ENCODE measurements at places on chromosomes 3 and 15.

GRCh38 chr3:37608061-37608702 lies 253.5 kb upstream of the CTDSPL start:
- DNase-seq, result no peak

DNA sequence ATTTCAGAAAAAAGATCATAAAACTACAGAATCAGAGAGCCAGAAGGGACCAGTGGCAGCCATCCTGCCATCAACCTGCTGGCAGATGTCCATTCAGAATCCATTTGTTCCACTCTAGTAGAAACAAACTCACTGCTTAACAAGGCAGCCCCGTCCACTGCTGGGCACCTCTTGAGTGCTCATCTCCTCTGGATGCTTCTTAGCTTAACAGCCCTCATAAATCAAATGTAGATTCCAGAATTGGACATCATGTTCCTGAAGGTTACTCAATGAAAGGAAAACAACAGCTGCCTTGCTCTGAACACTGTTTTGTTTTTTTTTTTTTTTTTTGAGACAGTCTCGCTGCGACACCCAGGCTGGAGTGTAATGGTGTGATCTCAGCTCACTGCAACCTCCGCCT lies 37.3 kb downstream of the ABCC5 start:
- DNase-seq, result no peak

GRCh38 chr3:17070161-17070959 lies 185.6 kb downstream of the PLCL2 start:
- no peak for DNase-seq

DNA sequence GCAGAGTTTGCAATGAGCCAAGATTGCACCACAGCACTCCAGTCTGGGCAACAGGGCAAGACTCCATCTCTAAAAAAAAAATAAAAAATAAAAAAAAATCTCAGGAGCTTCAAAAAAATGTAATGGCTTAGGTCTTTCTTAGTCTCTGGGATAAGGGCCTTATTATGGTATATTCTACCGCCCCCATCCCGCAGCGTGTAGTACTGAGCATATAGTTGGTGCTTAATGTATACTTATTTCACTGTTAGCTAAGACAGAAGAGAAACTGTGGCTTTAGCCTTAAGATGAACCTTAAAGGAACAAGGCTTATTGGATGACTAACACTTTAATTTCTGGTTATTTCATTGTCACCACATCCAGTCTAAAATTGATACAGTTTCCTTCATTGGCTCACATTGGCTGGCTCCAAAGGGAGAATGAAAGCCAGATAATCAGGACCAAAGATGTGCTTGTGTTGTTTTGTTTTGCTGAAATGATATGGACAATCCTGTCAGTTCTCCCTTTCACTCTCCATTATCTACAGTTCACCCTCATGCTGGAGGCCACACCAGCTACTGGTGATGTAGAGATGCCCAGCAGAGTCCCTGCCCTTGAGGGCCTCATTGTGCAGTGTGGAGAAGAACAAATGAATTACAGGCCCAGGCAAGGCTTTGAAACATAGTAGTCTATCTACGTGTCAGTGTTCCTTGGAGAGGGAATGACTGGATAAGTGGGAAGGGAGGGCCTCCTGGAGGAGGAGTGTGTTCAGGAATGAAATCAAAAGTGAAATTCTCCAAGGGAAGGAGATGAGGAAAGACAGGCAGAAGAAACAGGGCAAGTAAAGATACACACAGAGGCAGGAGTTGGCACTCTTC lies 17.4 kb upstream of the RAF1 start:
- DNase-seq, result no peak

GRCh38 chr3:47578691-47579632 lies at the start of gene CSPG5:
Gene CSPG5, minus strand, starts transcription at chr3:47578865. Its CDS starts 172 bp downstream, at chr3:47578693.
- no peak for DNase-seq

GRCh38 chr3:114363554-114364202 lies 69.8 kb downstream of the TIGIT start:
- DNase-seq, result no peak

DNA sequence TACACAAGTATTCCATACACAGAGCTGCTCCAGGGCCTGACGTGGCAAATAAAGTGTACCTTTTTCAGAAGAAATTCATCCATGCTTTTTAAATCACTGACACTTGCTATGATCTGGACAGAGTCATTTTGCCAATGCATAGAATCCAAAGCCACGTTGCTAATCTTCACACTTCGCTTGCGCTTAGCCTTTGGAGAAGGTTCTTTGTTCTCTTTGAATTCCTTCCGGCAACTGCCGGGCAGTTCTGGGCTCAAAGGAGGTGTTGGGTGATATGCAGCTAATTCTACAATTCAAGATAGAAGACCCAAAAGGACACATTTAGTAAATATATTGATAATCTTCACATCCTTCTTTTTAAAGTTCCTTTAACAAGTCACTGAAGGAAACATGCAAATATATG lies 69.9 kb downstream of the NR2E3 start:
- DNase-seq, result no peak

GRCh38 chr3:161800985-161801559 lies 304.5 kb downstream of the OTOL1 start:
- DNase-seq, result no peak
